ENCODE measurements at places on chromosomes 1 and 21.

DNA sequence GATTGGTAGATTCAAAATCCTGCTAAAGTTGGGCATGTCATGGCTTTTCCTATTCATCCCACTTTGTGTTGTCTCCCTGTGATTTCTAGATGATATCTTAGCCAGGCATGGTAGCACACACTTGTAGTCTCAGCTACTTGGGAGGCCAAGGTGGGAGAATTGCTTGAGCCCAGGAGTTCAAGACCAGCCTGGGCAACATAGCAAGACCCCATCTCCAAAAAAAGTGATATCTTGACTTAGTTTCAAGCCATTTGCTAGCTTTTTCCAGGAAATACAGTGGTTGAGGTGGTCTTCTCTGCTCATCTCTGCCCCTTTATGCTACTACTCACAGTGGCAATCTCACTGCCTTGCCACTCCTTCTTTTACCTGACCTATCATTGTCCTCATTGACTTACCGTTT, 12.3 kb upstream of the HAX1 start:
- DNase-seq: no peak

DNA sequence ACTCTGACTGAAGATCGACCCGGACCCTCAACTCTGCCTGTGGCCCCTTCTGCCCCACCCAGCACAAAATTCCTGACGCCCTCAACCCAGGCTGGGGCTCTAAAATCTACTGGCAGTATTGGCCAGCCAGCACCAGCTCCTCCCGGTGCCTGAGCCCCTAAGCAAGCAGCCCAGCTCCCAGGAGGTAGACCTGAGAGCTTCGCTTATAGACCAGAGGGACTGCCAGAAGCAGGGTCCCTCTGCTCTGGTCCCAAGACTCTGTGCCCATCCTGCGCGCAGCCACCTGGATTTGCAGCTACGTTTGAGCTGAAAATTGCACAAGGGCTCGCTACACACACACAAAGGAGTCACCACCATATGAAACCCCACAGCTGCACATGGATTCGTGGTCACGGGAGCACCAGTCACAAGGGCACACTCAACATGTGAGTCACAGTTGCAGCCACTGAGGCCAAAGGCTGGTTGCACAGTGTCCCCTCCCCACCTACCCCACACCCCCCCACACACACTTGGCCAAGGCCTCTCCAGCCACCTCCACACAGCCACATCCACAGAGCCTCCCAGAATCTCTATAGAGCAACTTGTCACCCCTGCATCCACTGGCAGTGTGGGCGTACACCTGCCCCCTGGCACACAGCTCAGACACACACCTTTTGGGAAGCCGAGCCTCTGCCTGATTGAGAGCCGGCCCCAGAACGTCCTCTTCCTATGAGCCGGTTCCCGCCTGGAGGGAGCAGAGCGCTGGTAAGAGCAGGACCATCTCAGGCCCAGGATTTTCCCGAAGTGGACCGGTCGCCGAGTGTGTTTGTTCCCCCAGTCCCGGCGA, 1.1 kb upstream of the DMBX1 start:
- DNase-seq: no peak

GRCh38 chr1:232421143-232421796, 208.7 kb downstream of the SIPA1L2 start:
- DNase-seq: no peak

DNA sequence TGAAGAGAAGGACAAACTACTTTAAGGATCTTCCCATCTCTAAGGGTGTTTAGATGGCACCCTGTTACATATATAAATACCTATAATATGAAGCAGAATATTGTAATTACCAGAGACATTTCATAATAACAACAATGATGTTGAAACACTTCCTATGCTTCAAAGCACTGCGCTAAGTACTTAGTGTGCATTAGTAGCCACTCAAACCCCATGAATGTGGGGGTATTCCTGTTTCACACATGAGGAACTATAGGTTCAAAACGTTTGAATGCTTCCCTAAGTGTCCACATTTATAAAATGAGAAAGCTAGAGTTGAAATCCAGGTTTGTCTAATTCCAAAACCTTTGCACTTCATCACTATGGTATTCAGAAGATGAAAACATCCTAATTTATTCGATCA, 18.5 kb upstream of the OR10J5 start:
- no peak for DNase-seq

GRCh38 chr1:41632781-41633575, 148.5 kb upstream of the EDN2 start:
- DNase-seq: no peak

DNA sequence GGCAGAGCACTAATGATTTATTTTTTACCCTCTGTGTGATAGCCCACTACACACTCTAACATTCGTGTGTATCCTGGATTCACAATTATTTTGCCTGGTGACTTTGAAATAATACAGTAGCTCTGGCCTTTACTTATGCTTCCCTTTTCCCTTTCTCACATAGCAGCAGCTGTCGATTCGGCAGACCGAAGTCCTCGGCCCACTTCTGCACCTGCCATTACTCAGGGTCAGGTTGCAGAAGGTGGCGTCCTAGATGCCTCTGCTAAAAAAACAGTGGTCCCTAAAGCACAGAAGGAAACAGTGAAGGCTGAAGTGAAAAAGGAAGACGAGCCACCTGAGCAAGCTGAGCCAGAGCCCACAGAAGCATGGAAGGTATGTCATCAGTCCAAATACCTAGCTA, 70.8 kb downstream of the TMEM200B start:
- no peak for DNase-seq

DNA sequence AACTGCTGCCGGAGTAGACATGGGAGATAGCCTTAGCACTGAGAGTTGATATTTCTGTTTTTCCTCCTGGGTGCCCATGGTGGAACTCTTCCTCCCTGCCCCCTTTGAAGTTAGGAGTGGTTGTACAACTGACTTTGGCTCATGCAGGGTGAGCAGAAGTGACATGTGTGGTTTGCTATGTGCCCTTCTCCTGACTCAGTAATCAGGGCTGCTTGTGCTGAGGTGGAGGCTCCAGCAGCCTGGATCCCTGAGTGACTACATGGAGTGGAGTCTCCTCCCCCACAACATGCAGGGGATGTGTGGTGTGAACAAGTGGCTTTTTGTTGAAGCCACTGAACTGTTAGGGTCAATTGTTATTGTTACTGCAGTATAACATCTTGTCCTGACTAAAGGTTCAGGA, 261.6 kb downstream of the CAMTA1 start:
- no peak for DNase-seq

GRCh38 chr21:35326677-35327076, 277.6 kb upstream of the RUNX1 start:
- no peak for DNase-seq

DNA sequence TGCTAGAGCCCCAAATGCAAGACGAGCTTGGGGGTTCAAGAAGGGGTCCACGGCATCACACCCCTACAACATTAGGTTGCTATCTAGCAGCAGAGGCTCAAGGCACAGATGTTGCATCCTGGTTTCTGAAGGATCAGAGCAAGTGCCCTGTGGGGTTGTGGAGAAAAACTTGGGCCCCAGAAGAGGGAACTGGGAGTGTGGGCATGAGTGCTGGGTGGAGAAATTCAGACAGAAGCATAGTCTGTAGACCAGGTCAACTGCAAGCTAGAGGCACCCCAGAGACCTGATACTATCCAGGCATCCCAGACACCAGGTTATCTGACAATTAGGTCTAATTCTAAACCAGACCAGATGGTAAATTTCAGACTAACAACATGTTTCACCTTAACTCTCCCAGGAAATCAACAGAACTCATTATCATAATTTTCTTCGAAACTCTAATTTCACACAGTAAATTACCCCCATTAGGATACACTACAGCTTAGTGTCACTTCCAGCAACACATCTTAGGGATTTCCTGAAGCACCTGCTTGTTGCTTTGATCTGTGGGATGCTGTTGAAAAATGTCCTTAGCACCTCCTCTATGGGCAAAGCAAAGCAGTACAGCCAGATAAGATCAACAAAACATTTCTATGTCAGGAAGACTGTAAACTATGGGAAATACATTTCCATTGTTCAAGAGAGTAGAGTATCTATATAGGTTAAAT, 179.3 kb downstream of the VAV3 start:
- no peak for DNase-seq
